ENCODE measurements at places on chromosomes 3 and 15.

- no peak for DNase-seq
These were observed 169.5 kb upstream of the C2CD4B start for GRCh38 chr15:62334536-62334935.

DNA sequence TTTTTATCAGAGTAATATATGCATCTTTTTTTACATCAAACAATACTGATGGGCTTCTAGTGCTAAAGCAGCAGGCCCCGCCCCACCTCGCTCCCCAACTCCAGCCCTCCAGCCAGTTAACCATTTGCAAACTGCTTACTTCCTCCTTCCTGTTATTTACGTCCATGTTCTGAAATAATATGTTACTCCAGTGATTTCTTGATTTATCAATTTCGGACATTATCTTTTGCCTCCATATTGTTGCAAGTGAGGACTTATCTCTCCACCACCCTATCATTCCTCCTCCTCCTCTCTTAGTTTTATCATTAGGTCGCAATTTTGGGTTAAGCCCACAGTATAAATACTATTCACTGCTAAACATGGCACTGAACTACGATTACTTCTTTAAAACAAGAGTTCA is 39.5 kb downstream of the ZNF710 start:
- peak; percentile 40 for DNase-seq

- DNase-seq, result no peak
These were observed 85.4 kb downstream of the MAGI1 start for GRCh38 chr3:65953301-65953812.

- no peak for DNase-seq
These were observed 56.9 kb upstream of the PDZRN3 start for GRCh38 chr3:73681610-73682009.

DNA sequence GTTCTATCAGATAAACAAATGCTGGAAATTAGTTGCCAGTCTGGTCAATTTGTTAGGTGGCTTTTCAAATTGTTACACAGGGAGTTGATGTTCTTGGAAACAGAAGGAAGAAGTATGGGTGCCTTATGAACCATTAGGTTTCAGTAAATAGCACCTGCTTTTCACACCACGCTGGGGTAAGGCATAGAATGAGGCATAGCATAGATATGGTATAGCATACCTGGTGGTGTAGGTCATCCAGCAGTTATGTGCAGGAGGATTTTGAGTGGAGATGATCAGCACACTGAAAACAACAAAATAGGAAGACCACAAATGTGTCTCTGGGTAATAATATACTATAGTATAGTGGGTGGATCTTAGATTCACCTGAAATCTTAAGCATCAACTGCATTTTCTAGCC is 121.4 kb downstream of the GMPS start:
- DNase-seq, result no peak

DNA sequence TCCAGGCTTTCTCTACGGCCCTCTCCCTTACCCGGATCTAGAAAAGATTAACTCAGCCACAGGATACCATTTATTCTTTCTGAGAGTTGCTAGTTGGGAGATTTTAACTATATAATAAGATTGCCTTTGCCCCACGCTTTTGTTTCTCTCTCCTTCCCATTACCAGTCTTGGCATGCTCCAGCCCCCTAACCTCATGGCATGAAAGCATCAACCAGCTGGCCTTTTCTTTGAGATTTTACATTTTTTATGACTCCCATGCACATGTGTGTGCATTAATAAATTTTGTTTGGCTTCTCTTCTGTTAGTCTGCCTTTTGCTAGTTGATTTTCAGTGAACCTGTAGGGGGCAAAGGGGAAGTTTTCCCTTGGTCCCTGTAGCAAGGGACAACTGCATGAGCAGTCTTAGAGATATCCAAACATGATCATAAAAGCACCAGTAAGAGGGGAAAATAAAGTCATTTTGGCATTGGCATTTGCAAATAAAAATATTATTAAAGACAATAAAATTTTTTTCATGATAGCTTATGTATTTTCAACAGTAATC is 73.6 kb downstream of the OXSM start:
- DNase-seq, result peak; percentile 8

DNA sequence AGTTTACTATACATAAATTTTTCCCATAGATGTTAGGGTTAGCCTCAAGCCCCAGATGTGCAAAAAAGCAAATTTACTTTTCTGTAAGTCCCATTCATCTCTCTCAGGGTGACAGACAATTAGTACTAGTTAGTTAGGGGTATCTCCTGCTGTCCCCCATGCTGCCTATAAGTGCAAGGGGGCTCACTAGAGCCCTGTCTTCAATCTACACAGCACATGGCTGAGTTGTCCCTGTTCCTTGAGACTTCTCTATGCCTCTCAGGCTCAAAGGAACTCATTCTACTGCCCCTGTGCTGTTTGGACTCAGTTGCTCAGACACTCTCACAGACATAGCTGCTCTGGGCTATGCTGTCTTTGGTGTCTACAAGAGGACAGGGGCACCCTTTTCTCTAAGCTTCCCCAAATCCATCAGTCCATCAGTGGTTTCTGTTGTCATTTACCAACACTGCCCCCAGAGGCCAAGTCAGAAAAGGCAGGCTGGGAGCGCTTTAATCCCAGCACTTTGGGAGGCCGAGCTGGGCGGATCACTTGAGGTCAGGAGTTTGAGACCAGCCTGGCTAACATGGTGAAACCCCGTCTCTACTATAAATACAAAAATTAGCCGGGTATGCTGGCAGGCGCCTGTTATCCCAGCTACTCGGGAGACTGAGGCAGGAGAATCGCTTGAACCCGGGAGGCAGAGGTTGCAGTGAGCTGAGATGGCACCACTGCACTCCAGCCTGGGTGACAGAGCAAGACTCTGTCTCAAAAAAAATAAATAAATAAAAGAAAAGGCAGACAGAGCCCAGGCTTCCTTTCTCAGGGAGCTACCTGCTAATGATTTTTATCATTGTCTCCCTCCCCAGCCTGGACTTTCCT is 31.4 kb upstream of the PRTG start:
- DNase-seq, result peak; percentile 29

GRCh38 chr3:38164643-38164951 is 740 bp upstream of the OXSR1 start:
- DNase-seq, result no peak

DNA sequence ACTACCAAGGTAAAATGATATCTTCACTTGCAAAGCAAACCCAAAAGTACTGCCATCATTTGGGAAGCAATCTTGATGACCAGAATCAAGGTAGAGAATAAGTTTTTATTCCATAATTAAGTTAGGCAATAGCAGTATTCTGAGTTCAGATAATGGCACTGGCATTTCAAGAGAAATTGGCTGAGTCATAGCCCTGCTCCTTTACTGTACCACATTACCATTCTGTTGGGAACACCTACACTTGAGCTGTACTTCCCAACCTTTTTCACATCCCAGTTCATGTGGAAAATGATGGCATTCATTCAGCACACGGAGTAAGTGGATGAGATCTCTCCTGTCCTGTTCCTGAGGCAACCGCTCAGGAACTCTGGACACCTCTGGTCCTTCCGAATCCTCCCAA is 311.6 kb upstream of the TPRG1 start:
- DNase-seq, result no peak

DNA sequence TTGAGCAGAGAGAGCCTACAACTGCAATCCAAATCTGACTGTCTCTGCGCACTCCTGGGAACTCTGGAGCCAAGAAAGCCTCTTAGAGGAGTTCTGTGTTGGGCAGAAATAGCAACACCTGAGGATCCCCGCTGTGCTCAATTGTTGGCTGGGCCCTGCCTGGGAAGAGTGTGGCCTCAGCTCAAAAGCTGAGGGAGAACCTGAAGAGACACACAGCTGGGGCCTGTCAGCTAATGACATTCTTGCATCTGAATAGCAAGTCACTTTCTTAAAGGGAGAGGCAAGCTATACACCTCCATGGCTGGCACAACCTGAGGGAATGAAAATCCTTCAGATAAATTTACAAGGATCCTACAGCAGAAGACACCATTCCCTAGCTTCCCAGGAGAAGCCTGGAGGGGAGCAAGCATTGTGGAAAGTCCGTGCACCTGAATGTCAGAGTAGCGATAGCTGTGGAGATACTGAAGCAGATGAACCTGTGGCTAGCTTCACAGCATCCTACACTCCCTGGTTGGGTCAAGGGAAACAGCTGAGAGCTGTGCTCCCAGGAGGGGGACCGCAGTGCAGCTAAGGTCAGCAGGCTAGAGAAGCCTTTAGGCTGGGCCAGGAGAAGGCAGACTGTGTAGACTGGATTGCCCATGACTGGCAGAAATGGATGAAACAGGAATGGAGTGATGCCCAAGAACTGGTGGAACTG is 159.9 kb upstream of the PFN2 start:
- no peak for DNase-seq

- DNase-seq, result no peak
These were observed 150.8 kb upstream of the DPH6 start for GRCh38 chr15:35696767-35697231.

- no peak for DNase-seq
These were observed 136.2 kb upstream of the EIF1B start for GRCh38 chr3:40173227-40173721.

DNA sequence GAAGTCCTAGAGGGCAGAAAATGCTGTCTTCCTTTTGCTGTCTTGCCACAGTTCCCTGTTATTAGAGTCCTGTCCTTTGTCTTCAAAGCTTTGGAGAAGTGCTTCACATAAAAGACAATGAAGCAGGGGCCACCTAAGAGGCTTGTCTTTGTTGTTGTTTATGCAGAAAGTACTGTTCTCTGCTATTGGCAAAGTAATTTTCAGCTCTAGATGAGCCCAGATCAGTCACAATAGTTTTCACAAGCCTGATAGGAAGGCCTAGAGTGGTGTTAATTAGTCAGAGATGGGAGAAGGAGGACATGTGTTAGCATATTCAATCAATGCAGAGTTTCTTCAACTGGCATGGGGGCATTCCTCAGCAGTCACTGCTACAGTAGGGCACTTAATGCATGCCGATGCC is 300.0 kb downstream of the PTPRG start:
- no peak for DNase-seq

- DNase-seq, result no peak
These were observed 277.5 kb downstream of the TIGIT start for GRCh38 chr3:114571363-114571762.

- DNase-seq, result no peak
These were observed 5.3 kb upstream of the RHCG start for GRCh38 chr15:89501646-89502045.

- no peak for DNase-seq
These were observed 32.6 kb upstream of the PDE8A start for GRCh38 chr15:84949043-84949442.

DNA sequence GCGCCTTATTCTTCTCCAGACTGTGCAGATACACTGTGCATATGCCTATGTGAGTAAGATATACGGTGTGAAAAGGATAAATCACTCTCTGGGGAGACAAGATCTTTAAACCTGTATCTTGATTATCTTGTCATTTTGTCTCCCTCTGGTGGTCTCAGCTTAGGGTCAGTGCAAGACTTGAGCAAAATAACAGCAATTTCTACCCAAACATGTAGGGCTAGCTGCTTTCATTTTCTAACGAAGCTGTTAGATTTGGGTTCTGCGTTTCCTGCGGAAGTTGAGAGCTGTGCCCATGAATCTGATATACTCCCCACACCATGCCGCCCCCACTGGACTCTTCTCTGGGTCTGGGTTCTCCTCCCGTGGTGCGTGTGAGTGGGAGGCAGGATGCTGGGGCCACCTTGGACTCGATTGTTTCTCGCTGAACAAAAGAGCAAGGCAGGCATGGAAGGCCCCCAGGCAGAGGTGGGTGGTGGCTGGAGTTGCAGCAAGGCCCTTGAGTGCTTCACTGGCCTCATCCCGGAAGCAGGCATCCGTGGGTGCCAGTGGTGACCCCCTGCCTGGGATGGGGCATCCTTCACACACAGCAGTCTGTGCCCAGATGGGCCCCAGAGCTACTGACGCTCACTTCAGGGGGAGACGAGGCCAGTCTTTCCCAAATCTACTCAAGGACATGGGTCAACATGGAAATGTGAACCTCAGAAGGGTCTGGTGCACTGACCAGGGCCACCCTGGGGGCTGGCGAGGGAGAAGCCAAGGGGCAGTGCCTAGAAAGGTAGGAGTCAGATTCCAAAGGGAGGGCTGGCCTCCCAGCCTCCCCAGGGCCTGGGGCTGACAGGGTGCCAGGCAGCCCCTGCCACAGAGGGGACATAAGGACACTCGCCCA is 179.6 kb downstream of the NSMCE3 start:
- DNase-seq, result peak; percentile 35

DNA sequence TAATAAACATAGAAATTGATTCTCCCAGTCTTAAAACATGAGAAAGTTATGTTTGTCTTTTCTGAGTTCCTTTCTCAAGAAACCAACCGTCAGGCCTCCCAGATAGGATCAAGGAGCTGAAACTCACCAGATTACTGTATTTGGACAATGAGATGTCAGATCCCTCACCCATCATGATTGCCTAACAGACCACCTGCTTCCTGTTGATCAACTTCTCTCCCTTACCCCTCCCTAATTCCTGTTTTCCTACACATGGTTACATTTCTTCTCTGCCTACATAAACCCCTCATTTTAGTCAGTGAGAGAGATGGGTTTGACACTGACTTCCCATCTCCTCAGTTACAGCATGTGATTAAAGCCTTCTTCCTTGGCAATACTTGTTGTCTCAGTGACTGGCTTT is 917.5 kb downstream of the FHIT start:
- peak; percentile 68 for DNase-seq

DNA sequence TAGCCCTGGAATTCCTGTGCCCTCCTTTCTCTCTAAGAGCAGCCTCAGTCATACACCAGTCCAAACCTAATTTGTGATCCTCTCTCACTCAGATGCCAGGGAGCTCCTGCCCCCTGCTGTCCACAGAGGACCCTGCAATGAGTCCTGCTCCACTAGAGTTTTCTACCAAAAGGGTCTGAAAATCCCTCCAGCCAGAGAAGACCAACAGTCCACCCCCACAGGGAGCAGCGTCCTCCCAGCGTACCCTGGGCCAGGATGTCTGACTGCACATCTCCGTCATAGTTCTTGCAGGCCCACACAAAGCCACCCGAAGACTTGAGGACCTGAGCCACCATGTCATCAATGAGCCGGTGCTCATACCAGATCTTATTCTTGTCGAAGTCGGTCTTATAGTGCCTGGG is 15.4 kb downstream of the IDH2 start:
- peak; percentile 67 for DNase-seq

GRCh38 chr3:58349792-58350626 is 17.3 kb downstream of the PXK start:
- no peak for DNase-seq

- DNase-seq, result no peak
These were observed 191.3 kb upstream of the ZNF385D start for GRCh38 chr3:21942328-21942727.

- DNase-seq, result no peak
These were observed 25.6 kb upstream of the KBTBD12 start for GRCh38 chr3:127889461-127889863.

- no peak for DNase-seq
These were observed 141.4 kb downstream of the GREM1 start for GRCh38 chr15:32859251-32859650.
